Hematopoietic multipotent progenitor cell treated with erythropoietin and hydrocortisone succinate and interleukin-3 and kit ligand, for 4 days (in vitro differentiated cells): ENCODE measurements at places on chromosomes 12 and 14.

GRCh38 chr14:86613126-86613525 is 1083.2 kb downstream of the FLRT2 start:
- DNase-seq = no peak

DNA sequence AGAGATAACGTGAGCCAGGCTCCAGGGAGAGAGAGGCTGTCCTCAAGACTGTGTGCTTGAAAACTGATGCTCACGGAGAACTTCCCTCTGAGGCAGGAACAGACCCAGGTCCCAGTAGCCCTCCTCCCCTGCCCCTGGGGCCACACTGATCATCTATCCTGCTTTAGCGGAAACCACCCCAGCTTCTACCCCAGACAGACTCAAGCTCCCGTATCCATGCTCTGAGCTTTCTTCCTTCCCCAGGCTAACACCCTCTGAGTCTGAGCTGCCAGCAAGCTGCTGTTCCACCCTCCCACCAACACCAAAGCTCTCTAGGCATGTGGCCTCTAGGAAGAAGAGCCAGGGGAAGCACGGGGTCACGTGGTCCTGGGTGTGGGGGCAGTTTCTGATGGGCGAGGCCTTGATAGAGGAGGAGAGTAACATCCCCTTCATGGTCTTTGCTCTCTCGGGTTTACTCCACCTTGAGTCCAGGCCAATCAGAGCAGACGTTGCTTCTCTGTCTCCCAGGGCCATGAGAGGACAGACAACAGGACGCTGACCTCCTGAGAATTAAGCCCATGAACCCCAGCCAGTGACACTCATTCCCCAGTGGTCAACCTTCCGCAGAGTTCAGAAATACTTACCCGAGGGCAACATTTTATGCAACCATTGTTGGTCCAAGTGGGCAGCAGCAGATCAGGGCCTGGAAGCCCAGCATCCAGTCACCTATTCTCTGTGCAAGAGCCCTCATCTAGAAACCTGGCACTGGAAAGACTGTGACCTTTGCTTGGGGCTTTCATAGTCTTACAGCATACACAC is 1.4 kb downstream of the PCK2 start:
- peak; percentile 96 for DNase-seq

DNA sequence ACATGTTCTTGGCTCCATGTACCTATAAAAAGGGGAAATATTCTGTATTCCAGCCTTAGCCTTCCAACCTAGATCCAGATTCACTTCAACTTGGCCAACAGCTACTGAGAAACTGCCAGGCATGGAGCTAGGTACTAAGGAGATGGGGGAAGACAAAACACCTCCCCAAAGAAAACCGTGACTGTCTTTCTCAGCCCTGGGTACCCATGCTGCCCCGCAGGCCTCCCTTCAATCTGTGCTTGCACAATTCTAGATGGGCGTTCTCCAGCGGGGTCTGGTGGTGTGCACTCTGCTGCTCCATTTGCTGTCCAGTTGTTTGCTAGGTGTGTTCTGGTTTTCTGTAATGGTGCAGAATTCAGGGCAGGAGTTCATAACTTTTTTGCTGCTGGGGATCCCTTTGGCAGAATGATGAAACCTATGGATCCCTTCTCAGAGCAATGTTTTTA is 817 bp upstream of the KRT4 start:
- DNase-seq = no peak

- peak; percentile 32 for DNase-seq
Measured at GRCh38 chr12:108709697-108710096, 21.6 kb downstream of the CORO1C start.

GRCh38 chr12:124904306-124905098 is 9.9 kb downstream of the UBC start:
- DNase-seq = peak; percentile 50
